ENCODE measurements at places on chromosomes 13 and 19.
A peak's percentile ranks its signal among the peaks of the same experiment; 100 is the strongest.

- no peak for DNase-seq
Measured at GRCh38 chr13:25429466-25429865, 57.7 kb downstream of the ATP8A2 start.

DNA sequence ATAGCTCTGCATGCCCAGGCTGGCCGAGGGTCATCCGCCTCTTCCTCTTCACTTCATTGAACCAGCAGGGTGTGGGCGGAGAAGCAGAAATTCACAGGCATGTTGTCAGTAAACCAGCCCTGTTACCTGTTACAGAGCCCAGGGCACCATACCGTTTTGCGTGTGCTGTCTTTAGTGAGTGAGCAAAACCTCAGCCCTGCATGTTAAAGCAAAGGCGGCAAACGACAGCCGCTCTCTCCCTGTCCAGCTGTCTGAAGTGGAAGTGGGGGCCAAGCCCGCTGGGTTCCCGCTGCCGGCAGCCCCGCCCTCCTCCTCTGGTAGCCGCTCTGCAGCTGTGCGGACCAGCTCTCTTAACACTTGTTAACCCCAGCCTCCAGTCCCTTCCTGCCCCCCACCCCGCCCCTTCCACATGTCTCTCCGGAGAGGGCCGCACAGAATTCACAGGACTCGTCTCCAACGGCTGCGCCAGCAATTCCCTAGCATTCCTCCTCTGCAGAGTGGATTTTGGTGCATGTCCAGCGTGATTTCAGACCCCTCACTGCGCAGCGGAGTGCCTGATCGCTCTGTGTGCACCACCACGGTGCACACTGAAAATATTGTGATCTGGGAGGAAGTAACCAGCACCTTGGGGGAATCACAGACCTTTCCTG is 12.7 kb downstream of the KLHL26 start:
- peak; percentile 85 for DNase-seq

DNA sequence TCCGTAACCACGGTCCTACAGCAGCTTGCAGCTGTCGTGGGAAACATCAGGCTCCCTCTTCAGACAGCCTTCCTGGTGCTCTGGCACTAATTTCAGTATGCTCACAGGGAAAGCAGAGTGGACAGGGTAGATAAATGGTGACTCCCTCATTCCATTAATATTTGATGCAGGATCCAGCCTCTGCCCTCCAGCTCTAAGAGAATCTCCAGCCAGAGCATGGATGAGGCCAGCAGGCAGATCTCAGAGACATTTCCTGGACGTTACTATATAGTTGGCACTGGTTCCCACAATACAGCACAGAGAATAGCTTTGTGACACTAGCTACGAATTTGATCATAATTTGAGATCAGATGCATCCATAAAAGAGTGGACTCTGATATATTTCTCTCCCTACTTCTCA is 341.4 kb downstream of the LIG4 start:
- DNase-seq, result no peak

- DNase-seq, result no peak
Measured at GRCh38 chr19:16420336-16420676, 51.5 kb downstream of the EPS15L1 start.

- no peak for DNase-seq
Measured at GRCh38 chr13:78655906-78656305, 3.0 kb downstream of the OBI1 start.

- DNase-seq, result no peak
Measured at GRCh38 chr19:2457394-2458037, 757 bp upstream of the LMNB2 start.

DNA sequence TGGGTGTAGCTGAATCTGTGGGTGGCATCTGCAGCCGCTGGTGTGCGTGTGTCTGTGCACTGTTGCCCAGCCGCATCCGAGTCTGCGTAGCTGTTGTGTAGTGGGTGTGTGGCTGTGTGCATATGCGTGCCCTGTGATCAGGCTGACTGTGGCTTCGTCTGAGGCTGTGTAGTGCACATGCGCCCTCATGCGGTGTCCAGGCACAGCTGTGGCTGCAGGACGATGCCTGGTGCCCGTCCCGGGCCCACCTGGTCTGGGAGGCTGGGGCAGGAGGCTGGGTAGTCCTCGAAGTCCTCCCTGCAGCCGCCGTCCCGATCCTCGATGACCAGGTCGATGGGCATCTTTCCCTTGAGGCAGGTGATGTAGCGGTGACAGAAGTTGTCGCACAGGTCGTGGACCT is 4.9 kb downstream of the MEIS3 start:
- no peak for DNase-seq

DNA sequence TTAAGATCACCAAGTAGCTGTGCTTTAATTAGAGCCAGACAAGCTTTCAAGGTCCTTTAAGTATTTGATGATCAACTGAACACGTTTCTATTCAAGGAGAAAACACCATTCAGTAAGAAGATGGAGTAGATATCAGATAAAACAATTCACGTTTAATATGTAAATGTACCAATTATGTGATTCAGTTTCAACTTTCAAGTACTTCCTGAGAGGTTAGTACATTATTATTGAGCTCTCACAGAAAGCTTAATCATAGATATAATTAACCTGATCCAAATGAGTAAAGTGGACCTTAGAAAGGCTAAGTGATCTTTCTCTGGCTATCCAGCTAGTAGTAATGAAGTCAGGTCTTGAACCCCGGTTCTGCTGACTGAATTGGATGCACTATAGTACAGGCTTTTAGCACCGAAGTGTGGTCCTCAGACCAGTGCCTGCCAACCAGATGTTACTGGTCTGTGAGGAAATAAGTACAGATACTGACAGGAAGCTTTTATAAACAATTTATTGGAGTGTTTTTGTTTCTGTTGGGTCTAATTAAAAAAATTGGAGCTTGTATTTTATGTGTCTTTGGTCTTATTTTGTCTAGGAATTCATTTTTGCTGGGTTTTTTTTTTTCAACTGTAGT is 10.2 kb downstream of the CLN5 start:
- DNase-seq, result no peak

GRCh38 chr13:55219538-55219937 is 1921.2 kb upstream of the PRR20A start:
- DNase-seq, result no peak

DNA sequence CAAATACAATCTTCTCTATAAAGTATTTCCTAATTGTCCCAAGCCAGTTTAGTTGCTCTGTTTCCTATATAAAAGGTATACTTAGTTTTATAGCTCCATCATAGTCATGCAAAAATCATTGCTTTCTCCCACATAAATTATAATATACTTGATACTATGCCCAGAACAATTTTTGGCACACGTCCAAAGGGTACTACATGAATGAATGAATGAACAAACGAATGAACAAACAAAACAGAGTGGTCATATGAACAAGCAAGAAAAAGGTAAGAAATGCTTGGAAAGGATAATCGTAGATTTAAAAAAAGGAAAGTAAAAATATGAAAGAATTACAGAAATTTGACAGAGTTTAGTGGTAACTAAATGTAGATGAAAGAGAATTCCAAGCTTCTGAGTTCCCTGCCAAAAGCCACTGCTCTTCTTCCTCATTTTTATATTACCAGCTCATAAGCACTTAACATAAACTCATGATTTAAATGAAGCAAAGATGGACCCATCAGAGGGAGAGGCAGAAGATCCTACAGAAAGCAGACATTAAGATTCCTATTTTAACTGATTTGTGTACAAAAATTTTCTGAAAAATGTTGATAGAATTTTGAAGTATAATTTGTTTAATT is 123.2 kb downstream of the ENOX1 start:
- no peak for DNase-seq

GRCh38 chr13:82010780-82011179 is 1669.9 kb upstream of the SPRY2 start:
- DNase-seq, result no peak

DNA sequence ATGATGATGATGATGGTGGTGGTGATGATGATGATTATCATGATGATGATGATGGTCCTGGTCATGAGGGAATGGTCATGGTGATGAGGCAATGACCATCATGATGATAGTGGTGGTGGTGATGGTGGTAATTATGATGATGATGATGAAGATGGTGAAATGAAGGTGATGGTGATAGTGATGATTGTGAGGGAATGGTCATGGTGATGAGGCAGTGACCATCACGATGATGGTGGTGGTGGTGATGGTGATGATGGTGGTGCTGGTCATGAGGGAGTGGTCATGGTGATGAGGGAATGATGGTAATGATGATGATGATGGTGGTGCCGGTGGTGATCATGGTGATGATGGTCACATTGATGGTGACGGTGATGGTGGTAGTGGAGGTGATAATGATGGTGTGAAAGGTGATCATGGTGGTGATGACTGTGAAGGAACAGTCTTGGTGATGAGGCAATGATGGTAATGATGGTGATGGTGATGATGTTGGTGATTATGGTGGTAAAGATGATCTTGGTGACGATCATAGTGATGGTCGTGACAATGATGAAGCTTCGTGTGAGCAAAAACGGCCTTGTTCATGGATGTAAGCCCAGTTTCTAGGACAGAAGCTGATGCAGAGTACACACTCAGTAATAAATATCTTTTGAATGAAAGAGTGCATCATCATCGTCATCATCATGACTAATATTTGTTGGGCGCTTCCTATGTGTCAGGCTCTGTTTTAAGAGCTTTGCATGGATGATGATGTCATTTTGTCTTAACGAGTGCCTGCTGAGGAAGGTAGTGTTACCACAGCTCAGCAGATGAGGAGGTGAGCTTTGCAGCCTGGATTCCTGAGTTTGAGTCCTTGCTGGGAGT is 17.3 kb downstream of the SBK2 start:
- no peak for DNase-seq

GRCh38 chr13:41032691-41033376 is 13.7 kb upstream of the ELF1 start:
- DNase-seq, result no peak

- no peak for DNase-seq
Measured at GRCh38 chr19:45920458-45920857, 5.9 kb upstream of the NANOS2 start.

DNA sequence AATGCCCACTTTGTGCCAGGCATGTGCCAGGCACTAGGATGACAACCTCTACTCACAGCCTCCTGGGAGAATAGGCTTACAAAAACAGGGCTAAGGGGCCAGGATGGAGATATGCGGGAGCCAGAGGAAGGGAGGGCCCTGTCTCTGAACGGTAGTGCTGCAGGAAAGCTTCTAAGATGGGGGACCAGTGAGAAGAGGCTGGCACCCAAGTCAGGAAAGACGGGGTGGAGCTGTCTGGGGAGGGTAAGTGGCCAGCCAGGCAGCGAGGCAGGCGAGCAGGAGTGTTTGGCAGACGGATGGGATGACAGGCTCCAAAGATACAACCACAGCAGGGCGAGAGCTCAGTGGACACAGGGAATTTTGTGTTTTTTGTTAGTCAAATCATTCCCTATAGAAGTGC is 44.7 kb upstream of the GPI start:
- DNase-seq, result no peak

DNA sequence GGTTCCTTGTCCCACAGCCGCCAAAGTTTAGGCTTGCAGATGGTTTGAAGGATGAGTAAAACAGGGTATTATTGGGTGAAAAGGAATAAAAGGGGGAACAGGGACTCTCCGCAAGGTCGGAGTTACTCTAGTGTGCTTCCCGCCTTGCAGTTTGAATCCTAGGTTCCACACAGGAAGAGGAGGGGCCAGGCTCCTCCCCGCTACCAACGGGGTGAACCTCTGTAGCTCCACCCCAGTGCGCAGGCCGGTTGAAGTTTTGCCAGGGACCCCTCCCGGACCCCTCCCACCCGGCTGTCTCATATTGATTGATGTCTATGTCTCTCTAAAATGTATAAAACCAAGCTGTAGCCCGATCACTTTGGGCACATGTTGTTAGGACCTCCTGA is 11.6 kb upstream of the GTF2F2 start:
- no peak for DNase-seq

GRCh38 chr13:44840131-44840530 is 149.1 kb downstream of the NUFIP1 start:
- DNase-seq, result no peak

GRCh38 chr19:23983406-23983805 is 68.7 kb downstream of the ZNF726 start:
- DNase-seq, result no peak

GRCh38 chr19:38213911-38214625 is 10.0 kb downstream of the DPF1 start:
- DNase-seq, result no peak

DNA sequence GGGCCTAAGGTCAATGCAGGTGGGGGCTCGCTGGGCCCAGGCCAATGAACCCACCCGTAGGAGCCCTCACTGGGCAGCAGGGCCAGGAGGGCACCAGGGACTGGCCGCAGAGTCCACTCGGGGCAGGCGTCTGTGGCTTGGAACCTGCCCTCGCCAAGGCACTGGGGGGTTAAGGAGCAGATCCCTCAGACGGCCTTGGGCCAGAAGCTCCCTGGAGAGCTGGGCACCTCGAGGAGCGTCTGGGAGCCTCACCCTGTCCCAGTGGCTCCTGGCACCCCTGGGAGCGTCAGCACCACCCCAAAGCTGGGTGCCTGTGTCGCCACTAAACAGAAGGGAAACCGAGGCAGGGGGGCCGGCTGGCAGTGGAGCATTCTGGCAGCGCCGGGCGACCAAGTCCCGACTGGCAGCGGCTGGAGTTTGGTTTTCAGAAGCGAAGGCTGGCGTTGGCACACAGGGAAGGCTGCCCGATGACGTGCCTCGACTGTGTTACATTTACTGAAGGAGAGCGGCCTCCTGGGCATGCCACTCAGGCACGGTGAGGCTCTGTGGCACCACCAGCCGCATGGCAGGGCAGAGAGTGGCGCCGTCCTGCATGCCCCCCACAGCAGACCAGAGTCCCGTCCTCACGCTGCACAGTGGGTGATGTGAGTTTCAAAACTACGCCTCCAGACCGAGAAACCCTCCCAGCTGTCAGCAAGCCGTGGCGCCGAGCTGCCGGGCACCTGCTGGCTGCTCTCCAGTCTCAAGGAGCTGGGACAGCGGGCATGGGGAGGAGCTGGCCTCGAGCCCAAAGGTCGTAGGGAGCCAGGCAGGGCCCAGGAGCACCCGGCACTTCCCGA is 9.2 kb upstream of the MEX3D start:
- DNase-seq, result no peak

GRCh38 chr13:95226476-95226875 is 74.8 kb downstream of the ABCC4 start:
- DNase-seq, result no peak

DNA sequence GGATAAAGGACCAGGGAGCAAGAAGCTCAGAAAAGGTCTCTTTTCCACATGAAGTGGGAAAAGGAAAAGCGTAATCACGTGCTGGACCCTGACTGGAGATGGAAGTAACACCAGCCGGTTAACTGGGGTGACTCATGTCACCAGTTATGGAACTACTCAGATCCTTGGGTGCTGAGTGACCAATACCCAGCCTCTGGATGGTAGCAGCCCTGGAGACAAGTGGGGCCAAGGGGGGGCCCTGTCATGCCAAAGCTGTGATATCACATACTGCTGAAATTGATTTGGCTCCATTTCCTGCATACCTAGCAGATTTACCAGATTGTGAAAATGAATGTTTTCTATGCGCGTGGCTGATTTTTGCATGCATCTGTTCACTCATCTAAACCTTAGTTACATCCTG is 158.9 kb downstream of the ZIC5 start:
- no peak for DNase-seq

- no peak for DNase-seq
Measured at GRCh38 chr13:79128158-79128557, 277.9 kb downstream of the RBM26 start.

- peak; percentile 93 for DNase-seq
Measured at GRCh38 chr19:16382775-16383543, 58.3 kb downstream of the KLF2 start.
